Gastroesophageal sphincter (tissue), 4 donors: ENCODE measurements at places on chromosomes 16 and 17.

GRCh38 chr17:7060165-7060891 is 16.4 kb upstream of the SLC16A11 start:
- ATAC-seq: no peak

GRCh38 chr17:76234354-76234679 is 6.0 kb downstream of the RNF157 start:
- no peak for ATAC-seq

- peak; percentile 60 for ATAC-seq
These were observed 658 bp downstream of the TNFRSF12A start for GRCh38 chr16:3020604-3021448.

GRCh38 chr16:58634265-58634802 is 4.7 kb upstream of the CNOT1 start:
- ATAC-seq: no peak

DNA sequence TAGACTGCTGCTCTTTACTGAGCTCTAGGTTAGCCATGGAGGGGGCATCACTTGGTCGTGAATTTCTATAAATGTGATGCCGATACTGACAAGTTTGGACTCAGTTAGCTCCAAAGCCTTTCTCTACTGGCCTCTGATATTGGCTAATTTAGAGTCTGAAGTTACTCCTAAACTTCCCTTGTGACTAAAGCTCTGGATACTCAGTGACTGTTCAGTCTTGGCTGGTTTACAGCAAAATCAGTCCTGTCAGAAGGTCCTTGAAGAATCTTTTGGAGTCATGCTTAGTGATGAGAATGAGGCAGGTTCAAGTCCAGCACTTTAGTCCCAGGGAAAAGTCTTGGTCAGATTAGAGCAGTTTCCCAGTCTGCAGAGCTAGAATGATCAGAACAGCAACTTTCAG is 197.5 kb upstream of the HS3ST4 start:
- ATAC-seq: no peak

DNA sequence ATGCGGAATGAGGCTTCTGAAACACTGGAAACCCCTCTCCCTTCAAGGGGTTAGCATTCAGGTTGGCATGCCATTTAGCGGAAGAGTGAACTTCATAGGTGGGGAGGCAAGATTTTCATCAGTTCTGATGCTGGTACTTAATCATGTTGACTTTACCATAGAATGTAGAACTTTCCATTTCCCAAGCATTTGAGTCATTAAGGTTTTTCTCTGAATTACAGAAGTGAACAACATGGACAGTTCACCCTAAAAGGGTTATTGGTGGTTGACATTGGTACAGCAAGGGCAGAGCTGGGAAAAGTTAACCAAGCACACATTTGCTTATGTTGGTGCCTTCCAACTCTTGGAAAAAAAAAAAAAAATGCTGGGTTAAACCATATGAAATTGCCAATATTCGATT is 39.1 kb downstream of the GAN start:
- ATAC-seq: no peak

DNA sequence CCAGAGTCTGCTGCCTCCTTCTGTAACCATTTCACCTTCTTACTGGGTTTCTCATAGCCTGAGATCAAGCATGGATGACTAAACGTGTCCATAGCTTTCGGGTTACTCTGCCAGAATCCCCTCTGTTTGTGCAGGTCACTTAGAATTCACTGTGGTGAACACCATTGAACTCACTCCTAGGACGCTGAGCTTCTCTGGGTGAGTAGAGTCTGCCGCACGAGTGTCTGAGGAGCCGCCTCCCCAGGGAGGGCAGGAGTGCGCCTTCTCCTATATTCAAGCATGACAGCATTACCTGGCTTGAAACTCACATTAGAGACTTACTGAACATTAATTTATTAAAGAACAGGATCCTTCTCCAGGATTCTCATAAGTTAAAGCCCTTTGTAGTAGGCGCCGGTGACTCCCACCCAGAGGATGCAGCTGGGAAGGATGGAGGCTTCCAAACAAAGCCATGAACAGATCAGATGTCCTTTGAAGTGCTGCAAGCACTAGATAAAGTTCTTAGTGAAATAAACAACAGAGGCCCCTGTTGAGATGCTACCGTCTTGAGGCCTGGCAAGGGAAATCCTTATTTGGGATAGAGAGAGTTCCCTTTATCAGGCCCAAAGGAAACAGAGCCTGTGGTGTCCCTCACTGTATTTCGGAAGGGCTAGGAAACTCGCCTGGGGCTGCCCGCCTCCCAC is 144.6 kb upstream of the PLCG2 start:
- ATAC-seq: no peak

- ATAC-seq: no peak
These were observed 2.3 kb upstream of the SERPINF1 start for GRCh38 chr17:1759529-1759928.

GRCh38 chr17:78990349-78991016 is 10.8 kb upstream of the LGALS3BP start:
- ATAC-seq: no peak

DNA sequence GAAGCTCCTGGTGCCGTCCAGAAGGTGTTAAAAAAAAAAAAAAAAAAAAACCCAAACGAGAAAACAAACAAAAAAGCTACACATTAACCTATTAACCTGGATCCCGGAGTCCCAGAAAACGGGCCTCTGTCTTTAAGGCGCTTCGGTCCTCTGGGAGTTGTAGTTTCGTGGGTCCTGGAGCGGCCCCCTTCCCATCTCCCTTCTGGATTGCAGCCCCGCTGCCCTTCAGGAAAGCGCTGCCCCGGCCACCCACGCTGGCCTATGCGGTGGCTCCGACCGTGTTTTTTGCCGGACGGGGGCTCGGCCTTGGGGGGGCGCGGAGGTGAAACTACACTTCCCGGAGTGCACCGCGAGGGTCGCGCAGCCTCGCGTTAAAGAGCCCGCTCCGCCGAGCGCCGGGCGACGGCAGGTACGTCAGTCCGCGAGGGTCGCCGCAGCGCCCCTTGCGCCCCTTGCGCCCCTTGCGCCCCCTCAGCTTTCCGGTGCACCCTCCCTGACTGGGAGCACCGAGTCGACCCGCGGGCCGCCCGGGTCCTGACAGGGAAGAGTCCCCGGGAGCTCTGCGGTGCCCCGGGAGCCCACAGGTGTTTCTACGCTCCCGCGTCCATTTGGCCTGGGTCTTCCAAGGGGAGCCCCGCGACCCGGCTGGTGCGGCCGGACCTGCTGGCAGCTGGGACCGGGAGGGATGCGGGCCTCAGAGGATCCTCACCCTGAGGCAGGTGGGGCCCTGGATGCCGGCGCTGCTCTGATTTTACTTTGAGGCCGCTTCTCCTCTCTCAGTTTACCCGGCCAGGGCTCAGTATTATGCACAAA is at the start of gene FCSK:
Gene FCSK, plus strand, starts transcription at position 374 of the 813 bp plus-strand sequence. CDS start 8,596 bp downstream, outside the sequence.
- ATAC-seq: peak; percentile 88

GRCh38 chr17:72555052-72555451 is 434.2 kb downstream of the SOX9 start:
- no peak for ATAC-seq

- ATAC-seq: no peak
These were observed 9.4 kb upstream of the MYL4 start for GRCh38 chr17:47199627-47200324.

- ATAC-seq: no peak
These were observed 21.2 kb upstream of the HAS3 start for GRCh38 chr16:69084289-69084688.

- peak; percentile 31 for ATAC-seq
These were observed 28.6 kb upstream of the WSB1 start for GRCh38 chr17:27265333-27265732.

DNA sequence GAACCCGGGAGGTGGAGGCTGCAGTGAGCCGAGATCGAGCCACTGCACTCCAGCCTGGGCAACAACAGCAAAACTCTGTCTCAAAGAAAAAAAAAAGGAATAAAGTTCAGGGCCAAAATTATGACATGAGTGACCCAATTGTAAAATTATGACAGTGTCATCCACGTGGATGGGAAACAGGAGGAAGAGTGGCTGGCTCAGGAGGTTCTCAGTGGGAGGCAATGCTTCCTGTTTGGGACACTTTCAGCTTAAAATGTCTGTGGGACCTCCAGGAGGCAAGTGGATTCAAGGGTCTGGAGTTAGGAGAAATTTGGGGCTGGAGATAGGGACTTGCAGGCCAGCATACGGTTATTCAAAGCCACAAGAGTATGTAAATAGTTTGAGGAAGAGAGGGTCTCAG is 8.0 kb upstream of the STX4 start:
- ATAC-seq: no peak

DNA sequence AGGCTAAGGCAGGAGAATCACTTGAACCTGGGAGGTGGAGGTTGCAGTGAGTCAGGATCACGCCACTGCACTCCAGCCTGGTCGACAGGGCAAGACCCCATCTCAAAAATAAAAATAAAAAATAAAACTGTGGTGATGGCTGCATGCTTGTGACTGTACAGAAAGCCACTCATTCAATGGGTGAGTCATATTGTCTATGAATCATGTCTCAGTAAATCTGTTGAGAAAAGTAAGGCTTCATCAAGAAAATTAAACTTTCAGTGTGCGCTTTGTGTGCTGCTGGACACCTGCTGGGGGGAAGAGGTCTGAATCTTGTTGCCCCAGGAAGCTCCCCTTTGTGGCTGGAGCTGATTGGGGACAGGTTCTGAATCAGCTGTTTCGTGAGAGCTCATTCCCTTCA is 11.3 kb downstream of the NUBP1 start:
- ATAC-seq: no peak

DNA sequence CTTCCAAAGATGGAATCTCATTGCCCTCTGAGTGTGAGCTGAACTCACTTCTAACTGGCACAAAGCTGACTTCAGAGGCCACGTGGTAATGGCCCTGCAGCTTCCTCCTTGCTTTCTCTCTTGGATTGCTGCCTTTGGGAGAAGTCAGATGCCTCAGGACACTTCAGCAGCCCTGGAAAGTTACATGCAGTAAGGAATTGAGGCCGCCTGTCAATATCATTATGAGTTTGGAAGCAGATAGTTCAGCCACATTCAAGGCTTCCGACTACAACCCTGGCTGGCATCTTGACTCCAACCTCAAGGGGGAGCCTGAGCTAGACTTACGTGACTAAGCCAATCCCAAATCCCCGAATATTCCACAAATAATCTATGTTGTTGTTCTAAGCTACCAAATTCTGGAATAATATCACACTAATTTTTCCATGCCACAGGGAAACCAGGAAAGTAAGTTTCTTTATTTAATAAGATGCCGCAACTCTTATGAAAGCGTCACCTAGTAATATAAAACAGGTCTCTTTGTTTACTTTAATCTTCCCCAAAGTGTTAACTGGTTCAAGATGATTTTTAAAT is 13.6 kb downstream of the CEP20 start:
- ATAC-seq: peak; percentile 75

- ATAC-seq: peak; percentile 67
These were observed 73.6 kb downstream of the WIPI1 start for GRCh38 chr17:68383443-68384321.

DNA sequence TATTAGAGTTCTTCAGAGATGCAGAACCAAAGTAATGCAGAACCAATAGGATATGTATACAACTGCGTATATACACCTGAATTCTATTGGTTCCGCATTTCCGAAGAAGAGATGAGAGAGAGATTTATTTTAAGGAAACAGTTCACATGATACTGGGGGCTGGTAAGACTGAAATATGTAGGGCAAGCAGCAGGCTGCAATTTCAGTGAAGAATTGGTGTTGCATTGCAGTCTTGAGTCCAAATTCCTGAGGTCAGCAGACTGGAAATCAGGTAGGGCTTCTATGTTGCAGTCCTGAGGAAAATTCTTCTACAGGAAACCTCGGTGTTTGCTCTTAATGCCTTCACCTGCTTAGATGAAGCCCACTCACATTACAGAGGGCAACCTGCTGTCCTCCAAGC is 128.2 kb upstream of the MED13 start:
- ATAC-seq: no peak

DNA sequence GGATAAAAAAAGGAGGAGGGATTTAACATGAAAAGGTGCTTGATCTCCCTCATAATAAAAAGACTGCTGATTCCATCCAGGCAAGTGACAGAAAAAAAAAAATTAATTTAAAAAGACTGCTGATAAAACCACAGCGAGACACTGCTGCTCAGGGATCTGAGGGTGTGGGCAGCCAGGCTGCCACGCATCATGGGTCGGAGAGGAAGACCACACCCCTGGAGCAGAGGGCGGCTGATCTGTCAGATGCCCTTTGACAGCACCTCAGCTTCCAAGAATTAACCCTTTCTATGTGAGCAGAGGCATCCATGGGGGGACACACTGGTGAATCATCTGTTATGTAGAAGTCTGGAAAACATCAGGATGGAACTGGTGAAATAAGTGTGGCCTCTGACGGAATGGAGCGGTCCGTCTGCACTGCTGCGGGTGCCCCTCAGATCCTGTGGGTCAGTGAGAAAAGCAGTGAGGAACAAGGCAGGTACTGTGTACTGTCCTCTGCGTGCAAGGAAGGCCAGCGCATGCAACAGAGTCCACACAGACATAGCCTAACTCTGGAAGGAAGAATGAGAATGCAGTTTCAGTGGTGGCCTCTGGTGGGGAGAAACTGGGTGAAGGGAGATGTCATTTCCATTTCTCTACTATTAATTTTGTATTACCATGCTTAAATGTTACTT is 19.8 kb downstream of the MAPT start:
- ATAC-seq: no peak

GRCh38 chr17:17394494-17394893 is 82.3 kb upstream of the MED9 start:
- ATAC-seq: no peak

DNA sequence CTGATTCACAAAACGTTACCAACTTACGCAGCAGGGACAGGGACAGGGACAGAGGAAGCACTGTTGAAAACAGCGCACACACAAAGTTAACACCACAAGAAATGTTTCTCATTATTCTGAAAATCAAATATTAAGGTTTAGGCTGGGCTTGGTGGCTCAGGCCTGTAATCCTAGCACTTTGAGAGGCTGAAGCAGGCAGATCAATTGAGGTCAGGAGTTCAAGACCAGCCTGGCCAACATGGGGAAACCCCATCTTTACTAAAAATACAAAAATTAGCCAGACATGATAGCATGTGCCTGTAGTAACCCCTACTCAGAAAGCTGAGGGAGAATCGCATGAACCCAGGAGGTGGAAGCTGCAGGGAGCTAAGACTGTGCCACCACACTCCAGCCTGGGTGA is 4.2 kb downstream of the CYTH1 start:
- ATAC-seq: no peak

- no peak for ATAC-seq
These were observed 1.3 kb upstream of the EXOC7 start for GRCh38 chr17:76104896-76105231.

DNA sequence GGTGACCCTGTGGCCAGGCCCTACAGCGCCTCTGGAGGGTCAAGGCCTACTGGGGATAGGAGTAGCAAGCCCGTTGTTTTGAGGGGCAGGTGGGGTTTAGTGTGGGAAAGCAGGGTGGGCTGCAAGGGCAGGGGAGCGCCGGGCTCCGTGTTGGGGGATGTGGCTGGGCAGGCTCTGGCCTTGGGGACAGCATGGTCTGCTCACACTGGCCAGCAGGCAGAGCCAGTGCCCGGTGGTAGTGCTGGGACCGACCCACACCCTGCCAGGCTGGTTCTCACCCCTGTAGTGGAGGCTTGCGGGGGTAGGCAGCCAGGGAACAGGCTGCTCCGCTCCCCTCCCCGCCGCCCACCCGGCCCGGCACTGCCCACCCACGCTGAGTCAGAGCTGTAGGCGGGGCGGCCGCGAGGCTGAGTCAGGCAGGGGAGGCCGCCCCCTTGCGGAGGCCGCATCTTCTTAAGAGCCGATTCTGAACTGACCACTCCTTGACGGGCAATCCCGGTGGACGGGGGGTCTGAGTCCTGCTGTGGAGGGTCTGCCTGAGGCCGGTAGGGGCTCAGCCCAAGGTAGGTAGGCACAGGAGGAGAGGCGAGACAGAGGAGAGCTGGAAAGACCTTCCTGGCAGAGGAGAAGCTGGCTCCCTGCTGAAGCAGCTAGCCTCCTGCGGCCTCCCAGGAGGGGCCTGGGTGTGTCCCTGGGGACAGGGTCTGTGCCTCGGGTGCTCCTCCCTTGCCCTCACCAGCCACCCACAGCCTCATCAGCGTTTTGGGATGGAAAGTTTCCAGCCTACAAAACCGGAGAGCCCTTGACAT is 62.4 kb downstream of the BAIAP2 start:
- peak; percentile 67 for ATAC-seq
